ENCODE measurements at places on chromosomes 2 and 18.

GRCh38 chr2:197969391-197969893, 165.0 kb downstream of the PLCL1 start:
- DNase-seq = no peak

- no peak for DNase-seq
Measured at GRCh38 chr2:19667085-19667484, 234.7 kb downstream of the TTC32 start.

- no peak for DNase-seq
Measured at GRCh38 chr2:205032093-205032551, 486.8 kb downstream of the PARD3B start.

- no peak for DNase-seq
Measured at GRCh38 chr2:9558948-9559381, 3.3 kb upstream of the ADAM17 start.

DNA sequence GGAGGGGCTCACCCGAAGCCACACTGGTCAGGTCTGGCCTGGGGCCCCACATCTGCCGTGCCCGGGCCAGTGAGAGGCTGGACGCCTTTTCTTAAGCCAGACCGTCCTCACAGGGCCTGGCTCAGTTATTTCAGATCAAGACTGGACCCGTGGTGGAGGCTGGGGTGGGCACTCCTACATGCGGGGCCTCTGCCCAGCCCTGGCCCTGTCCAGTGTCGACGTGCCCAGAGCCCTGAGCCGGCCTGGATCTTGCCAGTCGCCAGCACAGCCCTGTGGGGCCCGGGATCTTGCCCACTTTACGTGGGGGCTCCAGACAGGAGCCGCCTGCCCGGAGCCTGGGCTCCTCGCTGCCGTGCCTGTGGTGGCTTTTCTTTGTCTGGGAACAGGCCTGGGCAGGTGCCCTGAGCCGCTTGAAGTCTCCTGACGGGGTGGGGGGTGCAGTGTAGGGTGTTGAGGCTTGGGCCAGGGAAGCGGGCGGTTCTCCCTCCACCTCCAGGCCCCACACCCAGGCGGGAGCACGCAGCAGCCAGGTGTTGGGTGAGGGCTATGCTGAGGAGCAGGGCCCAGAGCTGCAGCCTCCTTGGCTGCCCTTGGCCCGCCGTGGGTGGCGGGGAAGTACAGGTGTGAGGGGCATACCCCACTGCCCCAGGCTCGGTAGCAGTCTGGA, 6.0 kb downstream of the GPC1 start:
- DNase-seq = no peak

DNA sequence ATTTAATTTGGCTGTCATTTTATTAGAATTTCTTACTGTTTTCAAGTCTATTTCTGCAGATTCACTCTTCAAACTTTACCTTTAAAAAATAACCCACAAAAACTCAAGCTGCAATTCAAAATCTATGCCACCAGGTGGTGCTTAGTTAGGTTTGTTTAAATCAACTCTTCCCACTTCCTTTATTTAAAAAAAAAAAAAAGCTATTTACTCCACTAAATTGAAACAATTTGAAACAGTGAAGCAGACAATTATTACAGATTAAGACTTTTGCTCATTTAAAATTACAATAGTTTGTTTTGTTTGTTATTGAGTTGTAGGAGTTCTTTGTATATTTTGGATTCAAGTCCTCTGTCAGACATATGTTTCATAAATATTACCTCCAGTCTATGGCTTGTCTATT, 300.0 kb downstream of the PDE11A start:
- DNase-seq = peak; percentile 61

DNA sequence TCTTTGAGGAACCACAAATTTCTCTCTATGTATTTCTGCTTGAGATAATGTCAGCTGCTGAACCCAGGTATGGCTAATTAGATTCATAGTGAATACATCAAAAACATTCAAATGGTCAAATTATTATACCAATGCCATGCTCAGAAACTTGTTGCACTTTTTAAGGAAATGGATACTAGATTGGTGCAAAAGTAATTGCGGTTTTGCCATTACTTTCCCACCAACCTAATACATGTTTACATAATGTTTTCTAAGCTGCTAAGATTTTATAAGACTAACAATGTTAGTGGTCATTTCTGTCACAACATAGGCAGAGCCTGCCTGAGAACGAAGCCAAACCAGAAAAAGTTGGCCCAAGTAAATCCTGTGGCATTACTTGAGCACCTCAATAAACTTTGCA, 568.2 kb upstream of the LRATD1 start:
- no peak for DNase-seq

GRCh38 chr2:66925128-66925527, 472.0 kb upstream of the ETAA1 start:
- no peak for DNase-seq

- peak; percentile 80 for DNase-seq
Measured at GRCh38 chr18:74496508-74497323, 553 bp downstream of the CNDP2 start.

DNA sequence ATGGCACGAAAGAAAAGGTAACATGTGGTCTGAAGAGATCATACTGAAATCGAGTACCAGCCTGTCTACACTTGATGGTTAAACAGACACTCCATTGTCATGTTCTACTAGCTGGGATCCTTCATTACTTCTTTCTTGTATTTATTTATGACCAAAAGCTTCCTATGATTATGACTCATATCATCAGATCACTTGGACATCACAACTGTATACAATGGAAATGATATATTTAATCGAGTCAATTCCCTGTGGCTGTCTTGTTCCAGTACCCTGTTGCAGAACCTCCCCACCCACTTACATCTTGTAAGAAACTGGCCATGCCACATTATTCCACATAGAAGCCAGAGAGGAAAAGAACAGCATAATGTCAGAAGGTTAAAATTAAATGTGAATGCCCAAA, 358.9 kb downstream of the ZEB2 start:
- no peak for DNase-seq

- peak; percentile 85 for DNase-seq
Measured at GRCh38 chr2:101638181-101638711, 59.3 kb upstream of the MAP4K4 start.

DNA sequence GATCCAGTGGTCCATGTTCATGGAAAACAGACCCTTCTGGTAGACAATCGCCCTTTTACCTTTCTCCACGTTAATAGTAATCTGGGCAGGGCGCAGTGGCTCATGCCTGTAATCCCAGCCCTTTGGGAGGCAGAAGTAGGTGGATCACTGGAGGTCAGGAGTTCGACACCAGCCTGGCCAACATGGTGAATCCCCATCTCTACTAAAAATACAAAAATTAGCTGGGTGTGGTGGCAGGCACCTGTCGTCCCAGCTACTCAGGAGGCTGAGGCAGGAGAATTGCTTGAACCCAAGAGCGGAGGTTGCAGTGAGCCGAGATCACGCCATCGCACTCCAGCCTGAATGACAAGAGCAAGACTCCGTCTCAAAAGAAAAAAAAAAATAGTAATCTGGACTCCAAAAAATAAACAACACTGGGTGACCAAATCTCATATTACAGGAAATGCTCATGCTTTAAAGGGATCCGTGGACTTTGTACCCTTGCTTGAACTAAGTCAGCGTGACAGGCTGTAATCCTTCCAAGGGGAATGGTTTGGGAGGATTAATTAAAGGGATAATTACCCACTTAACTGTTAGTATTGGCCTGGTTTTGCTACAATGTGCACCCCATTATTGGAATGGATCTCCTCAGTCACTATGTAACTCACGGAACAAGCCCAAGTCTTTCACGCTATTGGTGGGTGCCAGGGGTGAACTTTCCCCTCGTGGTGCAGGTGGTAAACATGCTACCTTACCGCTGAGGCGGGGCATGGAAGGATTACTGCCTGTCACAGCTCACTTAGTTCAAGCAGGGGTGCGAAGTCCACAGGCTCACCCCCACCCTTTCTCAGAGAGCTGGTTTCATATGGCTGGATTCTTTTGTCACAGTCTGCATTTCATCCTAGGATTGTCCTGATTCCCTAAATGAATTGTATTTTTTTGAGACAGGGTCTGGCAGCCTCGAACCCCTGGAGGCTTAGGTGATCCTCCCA, 36.7 kb downstream of the PROC start:
- DNase-seq = no peak

DNA sequence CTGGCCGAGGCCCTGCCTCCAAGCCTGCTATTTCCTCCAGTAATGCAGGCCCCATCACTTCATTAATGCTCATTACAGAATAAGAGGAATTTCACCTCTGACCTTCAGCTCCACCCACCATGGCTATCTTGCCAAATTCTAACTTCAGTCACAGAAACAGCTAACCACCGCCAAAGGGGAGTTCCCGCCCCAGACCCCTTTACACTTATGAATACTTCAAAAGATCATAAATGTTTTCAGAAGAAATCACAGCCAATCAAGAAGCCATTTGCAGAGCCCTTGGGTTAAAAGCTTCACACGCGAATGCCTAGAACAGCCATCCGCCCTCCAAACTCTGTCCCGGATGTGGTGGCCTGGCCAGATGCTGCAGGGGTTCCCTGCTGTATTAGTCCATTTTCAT, 73.8 kb upstream of the TWIST2 start:
- no peak for DNase-seq

DNA sequence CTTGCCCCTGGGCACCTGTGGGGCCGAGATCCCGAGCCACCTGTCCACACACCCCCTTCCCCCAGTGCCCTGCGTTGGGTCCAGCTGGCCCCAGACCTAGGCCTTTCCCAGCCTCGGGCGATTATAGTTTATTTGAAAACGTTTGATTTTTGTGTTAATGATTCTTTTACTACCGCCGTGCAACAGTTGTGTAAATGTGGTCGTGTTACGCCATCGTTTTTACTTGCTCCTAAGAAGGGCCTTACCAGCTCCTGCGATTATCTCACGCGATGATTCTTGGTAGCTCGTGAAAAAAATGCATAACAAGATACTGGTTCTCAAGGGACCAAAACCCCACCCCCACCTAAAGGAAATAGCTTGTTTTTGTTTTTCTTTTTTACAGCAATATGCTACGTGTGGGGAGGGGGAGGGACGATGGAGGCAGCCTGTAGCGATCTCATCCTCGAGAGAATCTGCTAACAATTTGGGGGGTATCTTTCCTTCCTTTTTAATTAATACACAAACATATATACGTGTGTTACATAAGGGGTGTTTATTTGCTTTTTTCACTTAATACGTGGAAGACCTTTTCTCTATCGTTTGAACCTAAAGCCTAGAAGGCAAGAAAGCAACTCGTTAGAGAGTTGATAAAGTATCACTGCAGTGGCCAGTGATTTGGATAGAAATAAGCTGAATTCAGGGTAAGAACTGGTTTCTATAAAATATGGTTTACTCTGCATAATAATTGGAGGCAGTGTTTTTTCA, 1.0 kb downstream of the ZDBF2 start:
- DNase-seq = no peak

DNA sequence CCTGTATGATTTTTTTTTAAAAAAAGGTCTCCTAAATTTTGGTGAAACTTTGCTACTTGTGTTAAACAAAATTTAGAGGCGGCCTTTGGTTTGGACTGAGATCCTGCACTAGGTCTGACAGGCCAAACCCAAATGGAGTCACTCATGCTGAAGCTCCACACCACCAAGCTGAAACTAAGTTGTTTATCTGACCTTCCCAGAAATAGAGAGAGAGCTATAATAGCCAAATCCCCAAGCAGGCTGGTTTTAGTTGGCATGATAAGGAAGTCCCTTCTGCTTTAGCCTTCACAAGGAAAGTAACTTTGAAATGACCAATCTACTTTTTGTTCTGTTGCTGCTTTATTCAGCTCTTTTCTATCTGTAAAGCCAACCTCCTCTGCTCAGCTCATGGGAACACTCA, 17.1 kb upstream of the THUMPD2 start:
- DNase-seq = no peak

DNA sequence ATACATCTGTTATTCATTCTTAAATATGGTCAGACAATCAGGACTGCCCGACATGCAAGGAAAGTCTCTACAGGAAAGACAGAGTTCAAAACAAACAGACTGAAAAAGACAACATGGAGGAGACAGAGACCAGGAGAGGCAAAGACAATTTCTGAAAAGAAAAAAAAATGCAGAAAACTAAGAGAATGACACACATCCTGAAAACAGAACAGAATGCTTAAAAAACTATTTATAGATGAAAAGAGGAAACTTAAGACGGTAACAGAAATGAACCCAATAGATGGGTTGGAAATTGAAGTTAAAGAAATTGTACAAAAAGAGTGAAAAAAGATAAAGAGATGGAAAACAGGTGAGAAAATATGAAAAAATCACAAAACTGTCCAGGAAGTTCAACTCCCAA, 95.7 kb downstream of the BCL2 start:
- peak; percentile 41 for DNase-seq

DNA sequence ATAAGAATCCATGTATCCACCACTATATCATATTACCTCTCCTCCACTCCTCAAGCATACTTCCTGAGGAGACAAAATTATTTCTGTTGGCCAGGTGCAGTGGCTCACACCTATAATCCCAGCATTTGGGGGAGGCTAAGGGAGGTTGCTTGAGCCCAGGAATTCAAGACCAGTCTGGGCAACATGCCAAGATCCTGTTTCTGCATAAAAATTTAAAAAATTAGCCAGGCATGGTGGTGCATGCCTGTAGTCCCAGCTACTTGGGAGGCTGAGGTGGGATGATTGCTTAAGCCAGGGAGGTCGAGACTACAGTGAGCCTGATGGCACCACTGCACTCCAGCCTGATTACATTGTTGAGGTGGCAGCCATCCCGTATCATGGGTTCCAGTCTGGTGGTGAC, 9.2 kb downstream of the INHA start:
- DNase-seq = no peak

DNA sequence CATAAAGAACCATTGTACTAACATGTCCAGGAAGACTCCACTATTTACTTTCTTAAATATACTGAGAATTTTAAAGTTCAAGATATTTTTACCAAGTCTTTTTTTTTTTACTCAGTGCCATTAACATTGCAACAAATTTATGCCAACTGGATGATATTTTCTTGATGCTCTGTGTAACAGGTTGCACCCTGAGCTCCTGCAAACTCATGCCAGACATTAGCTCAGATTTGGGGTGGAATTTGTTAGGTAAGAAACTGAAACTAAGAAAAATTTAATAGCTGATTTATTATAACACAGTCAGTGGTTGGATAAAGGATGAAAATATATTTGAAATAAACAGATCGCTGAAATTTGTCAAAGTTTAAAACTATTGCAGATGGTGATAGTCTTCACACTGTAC, 228.6 kb upstream of the SPHKAP start:
- DNase-seq = no peak

GRCh38 chr2:97714084-97714949, 941 bp downstream of the ZAP70 start:
- no peak for DNase-seq

DNA sequence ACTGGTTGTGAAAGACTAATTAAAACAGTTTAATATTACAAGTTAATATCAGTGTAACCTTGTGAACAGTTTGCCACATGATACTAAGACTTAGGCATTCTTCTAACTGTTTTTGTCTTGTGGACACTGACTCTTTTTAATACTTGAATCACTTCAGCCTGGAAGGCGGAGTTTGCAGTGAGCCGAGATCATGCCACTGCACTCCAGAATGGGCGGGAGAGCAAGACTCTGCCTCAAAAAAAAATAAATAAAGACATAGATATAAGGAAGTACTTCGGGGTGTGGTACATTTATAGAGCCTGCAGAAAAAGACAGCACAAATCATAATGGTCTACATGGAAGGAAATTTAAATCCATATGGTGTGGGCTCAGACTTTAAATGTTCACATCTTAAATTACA, 300.4 kb upstream of the NETO1 start:
- no peak for DNase-seq

DNA sequence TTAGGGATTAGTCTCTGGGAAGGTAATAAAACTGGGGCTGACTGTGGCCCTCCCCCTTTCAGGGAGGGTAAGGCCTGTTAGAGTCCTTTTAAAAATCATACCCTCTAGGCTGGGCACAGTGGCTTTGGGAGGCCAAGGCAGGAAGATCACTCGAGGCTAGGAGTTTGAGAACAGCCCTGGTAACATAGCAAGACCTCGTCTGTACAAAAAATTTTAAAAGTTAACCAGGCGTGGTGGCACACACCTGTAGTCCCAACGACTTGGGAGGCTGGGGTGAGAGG, 118.7 kb downstream of the STPG4 start:
- no peak for DNase-seq
